ENCODE measurements at places on chromosomes 3 and 15. TPM values are rescaled to one million over a fixed set of nuclear protein-coding genes. Genes with fewer than 3 reads are reported as not detected.

DNA sequence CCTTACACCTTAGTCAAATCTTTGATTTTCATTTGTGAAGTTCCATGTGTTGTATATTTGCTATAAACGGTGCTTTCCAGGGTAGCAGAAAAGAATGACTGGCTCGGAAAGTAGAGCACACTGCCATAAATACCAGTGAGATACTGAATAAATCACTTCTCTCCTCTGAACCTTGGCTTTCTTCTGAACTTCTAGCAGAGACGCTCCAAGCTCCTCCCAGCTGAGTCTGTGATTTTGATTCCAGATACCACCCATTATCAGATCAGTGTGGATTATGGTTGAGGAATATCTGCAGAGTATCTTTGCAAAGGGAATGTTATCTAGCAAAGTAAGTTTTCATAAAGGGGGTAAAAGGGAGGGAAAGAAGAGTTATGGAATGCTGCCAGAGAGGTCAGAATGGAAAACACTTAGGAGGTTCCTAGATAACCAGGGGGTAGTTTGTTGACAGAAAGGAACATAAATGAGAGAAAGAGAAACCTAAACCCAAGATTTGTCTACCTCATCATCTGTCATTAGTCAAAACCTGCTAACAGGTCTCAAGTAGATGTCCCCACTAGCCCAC lies 98.5 kb upstream of the PSMD6 start:
- no peak for DNase-seq

- DNase-seq: no peak
Observed at GRCh38 chr3:126313166-126313565, 44.0 kb downstream of the KLF15 start.

GRCh38 chr3:61673651-61674050 lies 112.3 kb downstream of the PTPRG start:
- no peak for DNase-seq

DNA sequence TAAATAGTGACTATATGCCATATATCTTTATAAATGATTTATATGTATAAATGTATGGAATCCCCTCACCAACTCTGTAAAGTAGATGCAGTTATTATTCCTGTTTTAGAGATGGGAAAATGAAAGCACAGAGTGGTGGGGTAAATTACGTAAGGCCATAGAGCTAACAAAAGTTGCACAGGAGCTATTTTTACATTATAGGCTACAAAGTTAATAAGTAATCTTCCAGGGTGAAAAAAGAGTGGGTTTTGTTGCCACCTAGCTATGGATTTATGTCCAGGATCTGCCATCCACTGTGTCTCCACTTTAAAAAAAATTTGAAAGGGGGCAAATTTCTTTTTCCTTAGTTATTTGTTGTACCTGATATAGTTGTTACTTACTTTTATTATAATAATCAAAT lies 235.7 kb downstream of the MCTP2 start:
- DNase-seq: no peak

PGBD4 gene
- total RNA-seq: 3.4 TPM

CTXN2 gene
- total RNA-seq: not detected

OCA2 gene
- not detected for total RNA-seq

Data from activated naive CD4-positive, alpha-beta T cell treated with anti-CD3 and anti-CD28 coated beads, Interleukin-2, amount 50 U/mL, for 72 hours (primary cell).